A172 (cell line): ENCODE measurements at places on chromosomes 1 and 21. TPM values are rescaled to one million over a fixed set of nuclear protein-coding genes. Genes with fewer than 3 reads are reported as not detected.

- peak; percentile 1 for DNase-seq
Observed at GRCh38 chr1:88276163-88276562, 407.9 kb upstream of the PKN2 start.

DNA sequence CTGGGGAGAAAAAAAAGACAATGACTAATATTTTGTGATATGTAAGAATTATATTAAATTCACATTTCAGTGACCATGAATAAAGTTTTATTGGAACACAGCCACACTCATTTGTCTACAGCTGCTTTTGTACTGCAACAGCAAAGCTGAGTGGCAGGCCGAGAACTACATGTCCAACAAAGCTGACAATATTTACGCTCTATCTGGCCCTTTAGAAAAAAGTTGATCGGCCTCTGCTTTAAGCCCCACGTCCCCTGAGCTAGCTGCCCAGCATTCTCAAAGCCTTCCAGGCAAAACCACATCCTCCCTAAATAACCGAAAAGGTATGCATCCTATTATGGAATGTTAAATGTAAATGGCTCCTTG is 8.6 kb downstream of the SLC2A1 start:
- DNase-seq, result peak; percentile 72

Gene B3GALT2
- total RNA-seq, result 7.0 and 12.6 TPM in 2 replicates

- DNase-seq, result no peak
Observed at GRCh38 chr1:248111157-248111556, 16.2 kb downstream of the OR2L13 start.

Gene NHLH1
- total RNA-seq, result not detected in 2 replicates

- DNase-seq, result no peak
Observed at GRCh38 chr1:31299365-31299764, 2.5 kb downstream of the ZCCHC17 start.
